ENCODE measurements at places on chromosomes 3 and 15.
A peak's percentile ranks its signal among the peaks of the same experiment; 100 is the strongest.

- no peak for DNase-seq
These were observed 18.9 kb upstream of the POC1A start for GRCh38 chr3:52173101-52173500.

- no peak for DNase-seq
These were observed 121.4 kb downstream of the FAM43A start for GRCh38 chr3:194806991-194807630.

DNA sequence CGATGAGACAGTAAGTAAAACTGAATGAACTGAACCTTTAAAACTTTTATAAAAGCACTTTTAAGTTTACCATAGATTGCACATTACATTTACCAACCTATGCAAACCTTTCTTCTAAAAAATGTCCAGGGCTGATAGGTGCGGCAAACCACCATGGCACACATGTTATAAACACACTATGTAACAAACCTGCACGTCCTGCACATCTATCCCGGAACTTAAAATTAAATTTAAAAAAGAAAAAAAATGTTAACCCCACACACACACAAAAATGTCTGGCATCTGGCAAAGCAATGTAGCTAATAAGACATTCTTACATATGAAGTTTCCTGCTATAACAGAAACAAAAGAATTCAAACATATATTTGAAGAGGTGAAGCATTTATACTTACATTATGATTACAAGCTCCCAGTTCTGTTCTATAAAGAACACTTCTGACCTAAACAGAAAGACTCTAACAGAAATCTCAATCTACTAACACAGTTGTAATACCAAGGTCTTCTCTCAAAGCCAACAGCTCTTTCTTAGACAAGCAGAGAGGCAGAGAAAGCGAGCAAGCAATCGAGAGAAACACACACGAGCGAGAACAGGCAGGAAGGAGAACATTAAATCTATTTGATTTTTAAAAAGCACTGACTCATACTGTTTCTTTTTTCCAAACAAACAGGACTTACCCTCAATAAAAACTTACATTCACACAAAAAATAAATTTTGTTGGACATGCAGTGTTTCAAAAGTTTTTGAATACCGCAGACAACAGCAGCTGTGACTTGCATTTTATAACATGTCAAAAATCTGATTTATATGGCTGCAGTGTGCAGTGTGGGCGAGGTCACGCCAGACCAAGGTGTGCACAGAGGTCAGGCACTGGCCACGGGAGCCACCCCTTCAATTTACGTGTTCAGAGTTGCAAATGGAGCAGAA lies at the start of gene NRG4:
Gene NRG4, minus strand, starts transcription at position 798 of the 925 bp plus-strand sequence. CDS start 1,194 bp downstream, outside the sequence.
- DNase-seq = no peak

DNA sequence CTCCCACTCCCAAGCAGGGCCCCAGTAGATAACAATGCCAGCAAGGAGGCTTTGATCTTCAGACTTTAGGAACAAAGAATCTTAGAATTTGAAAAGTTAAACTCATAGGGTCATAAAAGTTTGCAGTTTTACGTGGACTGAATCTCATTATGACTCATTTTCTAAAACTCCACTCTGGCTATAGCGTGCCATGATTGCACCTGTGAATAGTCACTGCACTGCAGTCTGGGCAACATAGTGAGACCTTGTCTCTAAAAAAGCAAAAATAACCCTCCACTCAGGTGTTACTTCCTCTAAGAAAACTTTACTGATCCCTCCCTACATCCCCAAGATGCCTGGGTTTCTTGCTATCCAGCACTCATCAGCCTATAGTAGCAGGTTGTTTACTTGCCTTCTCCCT lies 104.5 kb downstream of the IL20RB start:
- no peak for DNase-seq

DNA sequence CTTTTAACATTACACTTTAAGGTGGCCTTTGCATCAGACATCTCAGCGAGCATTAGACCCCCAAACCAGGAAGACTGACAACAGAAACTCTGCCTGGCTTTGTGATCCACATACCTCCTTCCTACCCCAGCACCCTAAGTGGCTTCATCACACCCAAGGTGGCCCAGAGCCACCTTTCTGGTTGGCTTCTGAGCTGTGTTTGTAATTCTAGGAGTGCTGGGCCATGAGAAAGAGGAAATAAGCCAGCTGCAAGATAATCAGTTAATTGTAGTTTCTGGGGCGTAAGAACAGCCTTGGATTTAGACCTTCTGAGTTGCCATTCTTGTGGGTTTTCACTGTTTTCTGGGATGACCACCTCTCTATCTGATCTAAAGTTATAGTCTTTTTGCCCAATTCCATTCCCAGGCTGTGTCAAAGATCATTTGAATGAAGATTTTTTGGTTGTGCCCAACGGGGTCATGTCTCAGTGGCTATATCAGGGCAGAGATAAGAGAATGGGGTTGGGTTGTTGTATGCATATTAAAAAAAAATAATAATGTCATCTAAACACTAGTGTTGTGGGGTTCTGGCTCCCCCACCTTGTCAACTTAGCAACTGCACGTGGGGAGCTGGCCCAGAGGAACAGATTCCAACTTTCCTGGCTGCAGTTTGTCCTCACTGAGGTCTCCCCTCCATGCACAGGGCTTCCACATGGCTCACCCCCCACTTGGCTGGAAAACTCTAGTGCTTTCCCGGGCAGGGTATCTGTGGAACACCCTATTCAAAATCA lies 234.8 kb upstream of the WNT5A start:
- DNase-seq = no peak

GRCh38 chr3:35772381-35773015 lies 133.2 kb downstream of the ARPP21 start:
- no peak for DNase-seq

- DNase-seq = no peak
These were observed 15.8 kb downstream of the SCG5 start for GRCh38 chr15:32657198-32657883.

- no peak for DNase-seq
These were observed 172.8 kb downstream of the NR2F2 start for GRCh38 chr15:96503276-96503675.

GRCh38 chr3:64267721-64268604 lies 42.7 kb upstream of the PRICKLE2 start:
- peak; percentile 78 for DNase-seq

DNA sequence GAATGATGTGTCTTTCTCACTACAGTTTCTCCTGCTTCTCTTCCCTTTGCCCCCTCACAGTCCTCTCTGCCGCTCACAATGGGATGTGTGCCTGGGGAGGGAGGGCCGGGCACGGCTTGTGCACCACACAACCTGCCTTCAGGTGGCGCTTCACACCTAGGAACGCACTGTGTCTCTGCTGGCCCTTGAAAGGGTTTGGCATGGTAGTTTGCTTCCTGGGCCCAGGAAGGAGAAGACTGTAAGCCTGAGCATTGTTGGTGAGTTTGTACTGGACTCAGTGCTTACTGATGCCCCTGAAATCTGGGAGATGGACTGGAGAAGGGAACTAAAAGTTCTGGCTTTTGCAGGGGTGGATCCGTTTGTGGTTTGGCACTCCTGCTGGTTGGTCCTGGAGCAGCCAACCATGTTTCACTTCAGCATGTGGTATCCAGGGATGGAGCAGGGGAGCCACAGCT lies 9.2 kb downstream of the ALPK3 start:
- DNase-seq = peak; percentile 83

DNA sequence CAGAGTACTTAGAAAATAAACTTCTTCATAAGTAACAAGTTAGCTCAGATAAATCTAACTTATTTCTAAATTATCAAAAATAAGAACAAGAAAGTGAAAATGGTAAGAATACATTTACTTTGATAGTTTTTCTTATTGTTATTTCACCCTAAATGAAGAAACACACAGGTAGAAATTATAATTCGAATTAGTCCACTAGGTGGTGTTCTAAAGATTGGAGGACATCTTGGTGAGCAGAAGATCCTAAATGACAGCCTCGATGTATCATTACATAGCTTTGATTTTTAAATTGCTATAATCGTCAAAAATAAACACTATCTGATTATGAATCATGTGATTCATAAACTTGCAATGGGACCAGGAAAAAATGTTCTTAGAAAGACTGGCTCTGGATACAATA lies 280.8 kb upstream of the UBE2E2 start:
- no peak for DNase-seq

- DNase-seq = no peak
These were observed 283.4 kb upstream of the VEPH1 start for GRCh38 chr3:157786618-157787017.

GRCh38 chr3:45776301-45776595 lies 20.1 kb downstream of the SLC6A20 start:
- no peak for DNase-seq

GRCh38 chr3:107238787-107239186 lies 138.5 kb upstream of the CCDC54 start:
- no peak for DNase-seq

GRCh38 chr15:25850154-25851111 lies 12.7 kb downstream of the ATP10A start:
- peak; percentile 70 for DNase-seq

DNA sequence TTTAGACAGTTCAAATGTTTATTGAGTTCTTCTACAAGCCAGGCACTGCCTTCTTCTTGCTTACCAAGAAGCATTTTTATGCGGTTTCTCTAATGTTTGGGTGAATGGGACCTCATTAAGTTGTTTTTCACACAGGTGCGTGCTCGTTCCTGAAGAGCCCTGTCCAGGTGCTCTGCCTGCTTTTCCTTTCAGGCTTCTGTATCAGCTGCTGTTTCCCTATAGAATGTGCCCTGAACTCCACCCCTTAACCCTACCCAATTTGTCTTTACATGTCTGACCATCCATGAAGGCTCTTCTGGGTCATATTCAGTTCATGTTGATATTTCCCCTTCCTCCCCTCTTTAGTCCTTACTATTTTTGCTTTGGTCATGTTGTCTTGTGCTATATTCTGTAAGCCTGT lies 22.4 kb upstream of the GOLGA6L10 start:
- DNase-seq = no peak

DNA sequence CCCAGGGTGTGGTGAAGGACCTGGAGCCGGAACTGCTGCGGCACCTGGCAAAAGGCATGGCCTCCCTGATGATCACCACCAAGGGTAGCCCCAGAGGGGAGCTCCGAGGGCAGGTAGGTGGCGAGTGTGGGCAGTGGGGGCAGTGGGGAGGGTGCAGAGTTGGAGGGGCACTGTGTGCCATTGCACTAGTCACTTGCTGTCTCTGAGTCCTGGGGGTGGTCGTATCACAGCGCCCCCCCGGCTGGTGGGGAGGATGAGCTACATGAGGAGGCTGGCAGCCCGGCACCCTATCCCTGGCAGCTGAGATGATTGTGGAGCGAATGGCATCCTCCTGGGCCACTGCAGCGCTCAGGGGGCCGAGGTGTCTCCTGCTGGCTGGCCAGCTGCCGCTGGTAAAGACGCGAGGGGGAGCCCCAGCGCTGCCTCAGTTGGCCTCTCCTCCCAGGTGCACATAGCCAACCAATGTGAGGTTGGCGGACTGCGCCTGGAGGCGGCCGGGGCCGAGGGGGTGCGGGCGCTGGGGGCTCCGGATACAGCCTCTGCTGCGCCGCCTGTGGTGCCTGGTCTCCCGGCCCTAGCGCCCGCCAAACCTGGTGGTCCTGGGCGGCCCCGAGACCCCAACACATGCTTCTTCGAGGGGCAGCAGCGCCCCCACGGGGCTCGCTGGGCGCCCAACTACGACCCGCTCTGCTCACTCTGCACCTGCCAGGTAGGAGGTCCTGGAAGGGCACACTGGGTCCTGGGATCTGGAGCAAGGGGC lies 6.4 kb downstream of the CHRD start:
- peak; percentile 46 for DNase-seq

DNA sequence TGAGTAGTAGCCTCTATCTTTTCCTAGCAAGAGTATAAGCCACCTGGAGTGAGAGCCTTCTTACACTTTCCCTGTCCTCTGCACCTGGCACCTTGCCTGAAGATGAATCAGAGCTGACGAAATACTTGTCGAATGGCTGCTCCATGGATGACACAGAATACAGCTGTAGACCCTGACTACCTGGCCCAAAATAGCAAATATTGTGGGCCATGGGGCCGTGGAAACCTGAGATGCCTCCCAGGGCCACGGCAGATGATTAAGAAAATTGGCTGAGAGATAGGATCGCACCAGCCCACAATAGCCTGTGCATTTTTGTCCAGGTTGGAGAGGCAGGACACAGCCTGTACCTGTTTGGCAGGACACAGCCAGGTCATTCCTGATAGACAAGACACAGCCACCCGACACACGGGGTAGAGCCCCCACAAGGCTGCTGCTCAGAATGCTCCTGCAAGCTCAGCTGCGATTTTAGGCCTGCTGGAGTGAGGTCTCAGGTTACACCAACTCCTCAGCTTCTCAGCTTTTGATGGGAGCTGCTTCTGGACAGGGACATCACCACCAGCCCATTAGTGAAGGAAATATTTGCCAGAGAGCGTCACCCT lies 22.9 kb upstream of the TPM1 start:
- peak; percentile 74 for DNase-seq

GRCh38 chr3:139969386-139969785 lies 34.4 kb downstream of the CLSTN2 start:
- DNase-seq = no peak

DNA sequence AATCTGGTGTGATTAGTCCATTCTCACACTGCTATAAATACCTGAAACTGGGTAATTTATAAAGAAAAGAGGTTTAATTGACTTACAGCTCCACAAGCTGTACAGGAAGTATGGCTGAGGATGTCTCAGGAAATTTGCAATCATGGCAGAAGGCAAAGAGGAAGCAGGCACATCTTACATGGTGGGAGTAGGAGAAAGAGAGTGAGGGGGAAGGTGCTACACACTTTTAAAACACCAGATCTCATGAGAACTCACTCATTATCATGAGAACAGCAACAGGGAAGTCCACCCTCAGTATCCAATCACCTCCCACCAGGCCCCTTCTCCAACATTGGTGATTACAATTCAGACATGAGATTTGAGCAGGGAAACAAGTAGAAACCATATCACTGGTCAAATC lies 24.0 kb upstream of the ACP3 start:
- no peak for DNase-seq

GRCh38 chr3:50502584-50503423 lies 630 bp downstream of the CACNA2D2 start:
- DNase-seq = peak; percentile 51

GRCh38 chr15:81611679-81612078 lies 237.7 kb upstream of the TMC3 start:
- no peak for DNase-seq

DNA sequence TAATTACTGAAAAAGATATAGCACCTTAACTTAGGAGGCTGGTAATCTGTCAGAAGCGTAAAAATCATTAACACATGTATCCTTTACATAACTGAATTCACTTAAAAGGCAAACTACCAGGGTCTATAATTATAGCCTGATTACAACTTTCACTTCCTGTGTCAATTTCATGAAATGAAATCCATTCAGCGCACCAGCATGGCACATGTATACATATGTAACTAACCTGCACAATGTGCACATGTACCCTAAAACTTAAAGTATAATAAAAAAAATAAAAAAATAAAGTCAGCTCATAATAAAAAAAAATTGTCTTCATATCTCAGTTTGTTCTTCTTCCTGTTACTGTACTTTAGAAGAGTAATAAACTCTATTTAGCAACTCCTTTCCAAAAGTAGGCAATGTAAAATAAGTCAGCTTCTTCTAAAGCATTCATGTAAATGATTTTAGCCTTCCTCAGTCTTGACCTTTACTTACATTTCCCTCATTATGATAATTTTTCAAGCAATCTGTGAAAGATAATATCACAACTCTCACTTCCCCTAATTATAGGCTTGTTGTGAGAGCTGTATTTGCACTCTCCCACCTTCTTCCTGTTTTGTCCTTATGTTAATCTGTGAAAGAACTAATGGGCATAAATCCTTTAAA lies 50.1 kb downstream of the KBTBD8 start:
- no peak for DNase-seq

- no peak for DNase-seq
These were observed 41.6 kb downstream of the ATP2B2 start for GRCh38 chr3:10463533-10464434.

GRCh38 chr3:119873646-119874045 lies 91.7 kb downstream of the NR1I2 start:
- no peak for DNase-seq
